ENCODE measurements at places on chromosomes 16 and 17.
A peak's percentile ranks its signal among the peaks of the same experiment; 100 is the strongest.

DNA sequence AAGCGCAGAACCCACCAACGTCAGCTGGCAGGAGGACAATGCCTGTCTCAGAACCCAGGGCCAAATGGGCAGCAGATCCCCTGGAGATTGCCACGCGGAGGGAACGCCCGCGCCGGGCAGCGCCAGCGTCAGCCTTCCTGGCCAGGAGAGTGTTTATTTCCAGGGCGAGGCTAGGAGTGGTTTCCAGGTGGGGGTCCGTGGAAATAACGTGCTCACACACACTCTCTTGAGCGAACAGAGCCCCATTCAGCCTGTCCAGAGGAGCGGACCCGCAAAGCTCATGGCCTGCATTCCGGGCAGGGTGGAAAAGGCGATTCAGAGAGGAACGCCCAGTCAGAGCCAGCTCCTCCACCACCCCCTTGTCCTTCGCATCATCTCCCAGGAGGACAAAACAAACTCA lies 40.3 kb downstream of the SDK2 start:
- no peak overlapping the region for H3K27ac ChIP-seq
- no peak for DNase-seq
- no peaks in the 10 kb centered on the region for H3K36me3 ChIP-seq
- no peak overlapping the region for H3K4me3 ChIP-seq

- H3K27me3 ChIP-seq: no peaks in the 10 kb centered on the region
- H3K4me3 ChIP-seq: no peak overlapping the region
- peaks cover 35% of the 10 kb centered on the region for H3K4me1 ChIP-seq
- no peaks in the 10 kb centered on the region for H3K36me3 ChIP-seq
- peak; percentile 71 for DNase-seq
- peak overlapping the region; percentile 79 for H3K27ac ChIP-seq
Measured at GRCh38 chr16:84513123-84513522, 8.7 kb upstream of the MEAK7 start.

DNA sequence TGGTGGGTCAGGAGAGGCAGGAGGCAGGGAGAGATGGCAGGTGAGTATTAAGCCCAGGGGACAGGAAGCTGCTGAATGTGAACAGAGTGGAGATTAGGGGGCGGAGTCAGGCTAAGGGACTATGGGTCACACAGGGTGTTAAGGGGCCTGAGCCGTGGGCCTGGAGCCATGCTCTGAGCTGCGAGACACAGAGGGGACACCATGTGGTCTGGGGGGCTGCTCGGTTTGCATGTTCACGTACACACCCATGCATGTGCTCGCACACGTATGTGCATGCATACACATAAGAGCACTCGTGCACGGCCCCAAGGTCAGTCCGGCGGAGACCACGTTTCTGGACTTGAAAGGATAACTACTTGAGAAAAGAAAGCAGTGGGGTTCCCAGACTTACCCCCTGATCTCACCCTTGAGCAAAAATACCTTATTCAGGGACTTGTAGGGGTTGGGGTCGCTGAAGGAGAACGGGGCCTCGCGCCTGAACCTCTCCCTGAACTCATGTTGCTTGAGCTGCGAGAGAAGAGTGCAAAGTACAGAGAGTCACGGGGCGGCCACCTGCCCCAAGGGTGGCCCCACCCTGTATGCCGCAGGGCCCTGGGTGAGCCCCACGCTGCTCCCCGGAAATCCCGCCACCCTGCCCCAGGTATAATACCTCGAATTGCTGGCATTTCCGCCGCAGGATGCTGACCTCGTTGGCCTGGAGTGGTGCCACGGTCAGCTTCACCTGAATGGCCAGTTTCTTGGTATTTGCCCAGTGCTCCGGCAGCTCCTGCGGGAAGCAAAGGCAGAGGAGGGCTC lies 50.8 kb downstream of the DNAH17 start:
- H3K27me3 ChIP-seq: no peaks in the 10 kb centered on the region
- H3K4me3 ChIP-seq: no peak overlapping the region
- H3K36me3 ChIP-seq: no peaks in the 10 kb centered on the region
- DNase-seq: no peak
- H3K27ac ChIP-seq: no peak overlapping the region
- no peaks in the 10 kb centered on the region for H3K4me1 ChIP-seq

DNA sequence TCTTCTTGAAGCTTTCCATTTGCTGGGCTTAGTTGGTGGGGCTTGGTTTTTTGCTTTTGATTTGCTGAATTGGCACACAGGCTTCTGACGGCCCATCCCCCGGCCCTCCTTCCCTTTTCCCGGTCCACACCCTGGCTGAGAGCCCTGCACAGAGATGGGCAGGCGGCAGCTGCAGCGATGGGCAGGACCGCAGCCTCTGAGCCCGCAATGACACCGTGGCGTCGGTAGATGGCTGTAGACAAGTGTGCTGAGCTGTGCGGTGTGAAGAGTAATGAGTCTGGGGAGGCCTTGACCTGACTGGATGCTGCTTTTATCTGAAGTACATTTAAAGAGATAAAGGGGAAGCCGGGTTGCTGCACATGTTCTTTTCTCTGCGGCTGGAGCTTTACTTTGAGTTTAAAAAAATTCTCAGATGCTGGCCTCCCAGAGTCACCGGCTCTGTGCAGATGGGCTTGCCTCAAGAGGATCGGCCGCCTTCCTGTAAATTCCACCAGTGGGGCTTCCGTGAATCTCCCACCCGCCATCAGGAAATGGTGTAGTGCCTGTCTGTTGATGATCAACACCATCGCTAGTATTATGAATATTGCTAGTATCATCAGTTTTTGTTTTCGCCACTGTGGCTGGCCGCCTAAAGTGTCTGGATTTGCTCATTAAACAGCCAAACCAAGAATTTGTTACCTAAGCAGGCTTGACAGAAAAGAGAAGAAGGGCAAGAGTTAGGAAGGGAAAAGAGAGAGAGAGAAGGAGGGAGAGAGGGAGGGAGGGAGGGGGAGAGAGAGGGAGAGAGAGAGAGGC lies 245.6 kb upstream of the RBFOX1 start:
- H3K36me3 ChIP-seq: no peaks in the 10 kb centered on the region
- H3K27ac ChIP-seq: no peak overlapping the region
- H3K4me1 ChIP-seq: no peaks in the 10 kb centered on the region
- no peak for DNase-seq
- no peak overlapping the region for H3K4me3 ChIP-seq

- peaks cover 7% of the 10 kb centered on the region for H3K4me1 ChIP-seq
- no peak for DNase-seq
- no peak overlapping the region for H3K4me3 ChIP-seq
- no peak overlapping the region for H3K27ac ChIP-seq
- H3K36me3 ChIP-seq: no peaks in the 10 kb centered on the region
Measured at GRCh38 chr17:81808778-81809555, 5.0 kb downstream of the GCGR start.

GRCh38 chr17:82370471-82371332 lies 863 bp upstream of the UTS2R start:
- no peaks in the 10 kb centered on the region for H3K36me3 ChIP-seq
- peaks cover 21% of the 10 kb centered on the region for H3K4me1 ChIP-seq
- H3K4me3 ChIP-seq: no peak overlapping the region
- no peak overlapping the region for H3K27ac ChIP-seq

GRCh38 chr17:65182233-65182632 lies 45.1 kb downstream of the RGS9 start:
- no peak overlapping the region for H3K4me3 ChIP-seq
- H3K36me3 ChIP-seq: no peaks in the 10 kb centered on the region
- no peak for DNase-seq
- peaks cover 64% of the 10 kb centered on the region for H3K4me1 ChIP-seq

GRCh38 chr17:82570277-82570676 lies 50.7 kb downstream of the FOXK2 start:
- peaks cover 92% of the 10 kb centered on the region for H3K36me3 ChIP-seq
- DNase-seq: no peak
- no peaks in the 10 kb centered on the region for H3K27me3 ChIP-seq

GRCh38 chr16:68289621-68290329 lies 21.0 kb downstream of the SLC7A6OS start:
- H3K27ac ChIP-seq: peak overlapping the region; percentile 85
- peaks cover 36% of the 10 kb centered on the region for H3K4me1 ChIP-seq
- H3K36me3 ChIP-seq: peaks cover 87% of the 10 kb centered on the region
- no peak overlapping the region for H3K4me3 ChIP-seq
- H3K27me3 ChIP-seq: no peaks in the 10 kb centered on the region
- peak; percentile 72 for DNase-seq

- H3K36me3 ChIP-seq: no peaks in the 10 kb centered on the region
- no peak overlapping the region for H3K27ac ChIP-seq
- H3K4me1 ChIP-seq: peaks cover 8% of the 10 kb centered on the region
- no peak overlapping the region for H3K4me3 ChIP-seq
- DNase-seq: no peak
- H3K27me3 ChIP-seq: no peaks in the 10 kb centered on the region
Measured at GRCh38 chr17:30605523-30605922, 128.3 kb downstream of the GOSR1 start.

DNA sequence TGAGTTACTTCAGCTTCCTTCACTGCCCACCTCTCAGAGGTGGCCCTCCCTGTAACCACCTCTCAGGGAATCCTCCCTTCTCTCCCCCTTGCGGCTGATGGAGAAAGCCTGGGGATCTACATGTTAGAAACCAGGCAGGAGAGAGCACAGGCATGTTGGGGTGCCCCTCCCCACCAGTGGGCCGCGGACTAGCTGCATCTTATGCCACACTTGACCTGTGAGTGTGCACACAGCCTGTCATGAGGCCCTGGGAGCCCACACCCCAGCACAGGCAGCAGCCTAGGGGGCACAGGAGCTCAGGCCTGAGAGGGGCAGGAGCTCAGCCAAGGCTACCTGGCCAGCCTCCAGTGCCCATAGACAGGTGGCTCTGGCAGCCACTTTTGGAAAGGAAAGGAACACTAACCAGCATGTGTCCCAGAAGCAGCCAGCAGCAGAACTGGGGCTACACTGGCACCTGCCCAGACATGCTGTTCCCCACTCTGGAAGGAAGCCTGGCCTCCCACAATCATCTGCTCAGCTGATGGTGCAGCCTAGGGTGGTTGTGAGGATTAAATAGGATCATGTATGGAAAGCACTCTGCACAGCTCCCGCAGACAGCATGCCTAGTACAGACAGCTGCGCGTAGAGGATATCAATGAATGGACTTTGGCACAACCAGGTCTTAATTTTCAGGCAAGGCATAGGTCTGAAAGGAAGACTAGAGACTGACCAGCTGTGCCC lies 60.5 kb downstream of the TMEM132E start:
- H3K36me3 ChIP-seq: no peaks in the 10 kb centered on the region
- no peak for DNase-seq
- no peak overlapping the region for H3K4me3 ChIP-seq
- no peaks in the 10 kb centered on the region for H3K4me1 ChIP-seq

DNA sequence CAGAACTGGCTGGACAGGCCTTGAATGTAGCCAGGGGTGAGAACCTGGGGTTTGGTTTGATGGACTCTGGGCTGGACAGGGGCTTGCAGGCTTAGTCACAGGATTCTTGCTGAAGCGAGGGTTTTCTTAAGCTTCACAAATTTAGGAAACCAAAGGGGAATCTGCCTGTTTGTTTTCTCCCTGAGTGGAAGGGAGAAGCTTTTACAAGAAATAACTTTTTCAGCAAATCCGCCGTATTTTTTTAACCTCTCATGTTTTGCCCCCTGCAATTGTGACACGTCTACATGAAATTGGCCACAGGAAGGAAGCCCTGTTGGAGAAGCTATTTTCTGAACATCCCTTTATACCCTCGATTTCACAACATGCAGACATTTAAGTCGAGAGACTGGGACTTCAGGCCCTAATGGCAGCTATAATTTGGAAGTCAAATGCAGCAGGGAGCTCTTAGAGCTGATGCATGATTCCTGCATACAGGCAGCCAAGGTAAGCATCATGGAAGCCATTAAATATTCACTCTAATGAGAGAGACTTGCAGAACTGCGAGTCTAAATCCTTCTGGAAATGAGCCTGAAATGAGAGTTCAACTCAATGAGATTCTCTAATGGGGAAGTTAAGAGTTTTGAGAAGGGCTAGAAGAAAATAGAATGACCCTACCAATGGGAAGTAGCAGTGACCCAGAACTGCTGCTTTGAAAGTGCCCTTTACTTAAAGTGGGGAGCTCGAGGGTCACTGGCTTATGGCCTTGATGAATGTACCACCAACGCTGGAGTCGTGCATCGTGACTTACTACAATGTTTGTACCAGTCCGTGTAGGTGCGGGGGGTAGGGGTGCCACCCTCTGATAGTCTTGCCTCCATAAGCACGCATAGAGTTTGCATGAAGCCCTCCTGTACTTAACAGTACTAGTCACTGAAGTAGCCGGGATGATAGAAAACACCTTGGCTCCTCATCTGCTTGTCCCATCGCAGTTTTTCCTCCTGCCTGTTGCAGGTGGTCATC lies 45.1 kb upstream of the IRF8 start:
- H3K27me3 ChIP-seq: 0 out of 2 replicates have a peak, but pooled peaks cover 3% of the 10 kb centered on the region
- H3K4me3 ChIP-seq: no peak overlapping the region
- no peaks in the 10 kb centered on the region for H3K4me1 ChIP-seq

DNA sequence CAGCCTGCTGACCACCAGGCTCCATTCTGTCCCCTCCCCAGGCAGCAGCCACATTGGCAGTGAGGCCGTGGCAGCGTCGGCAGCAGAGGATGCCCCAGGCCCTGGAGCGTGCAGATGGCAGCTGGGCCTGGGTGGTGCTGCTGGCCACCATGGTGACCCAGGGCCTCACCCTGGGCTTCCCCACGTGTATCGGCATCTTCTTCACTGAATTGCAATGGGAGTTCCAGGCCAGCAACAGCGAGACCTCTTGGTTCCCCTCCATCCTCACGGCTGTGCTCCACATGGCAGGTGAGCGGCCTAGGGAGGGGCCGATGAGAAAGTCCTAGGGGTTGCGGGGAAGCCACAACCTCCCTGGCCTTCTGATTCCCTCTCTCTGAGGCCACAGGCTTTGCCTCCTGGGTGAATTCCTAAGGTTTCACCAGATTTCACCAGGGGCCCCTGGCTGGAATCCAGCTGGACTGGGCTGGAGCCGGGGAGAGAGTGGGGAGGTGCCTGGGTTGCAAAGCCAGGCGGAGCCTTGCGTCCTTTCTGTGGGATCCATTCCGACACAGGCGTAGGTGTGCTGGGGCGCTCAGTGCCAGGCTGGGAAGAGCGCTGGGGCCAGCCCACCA lies 5.9 kb downstream of the SLC16A5 start:
- H3K4me1 ChIP-seq: peaks cover 18% of the 10 kb centered on the region
- H3K36me3 ChIP-seq: no peaks in the 10 kb centered on the region
- no peak for DNase-seq

GRCh38 chr17:43366891-43367736 lies 31.7 kb upstream of the ARL4D start:
- H3K27me3 ChIP-seq: no peaks in the 10 kb centered on the region
- H3K4me1 ChIP-seq: peaks cover 38% of the 10 kb centered on the region
- DNase-seq: no peak
- H3K27ac ChIP-seq: peak overlapping the region; percentile 100
- H3K36me3 ChIP-seq: no peaks in the 10 kb centered on the region

GRCh38 chr16:14302031-14302398 lies 230.9 kb downstream of the MRTFB start:
- H3K36me3 ChIP-seq: peaks cover 24% of the 10 kb centered on the region
- peaks cover 34% of the 10 kb centered on the region for H3K4me1 ChIP-seq
- no peaks in the 10 kb centered on the region for H3K27me3 ChIP-seq

- H3K4me3 ChIP-seq: no peak overlapping the region
- DNase-seq: no peak
- H3K27ac ChIP-seq: no peak overlapping the region
- H3K27me3 ChIP-seq: no peaks in the 10 kb centered on the region
Measured at GRCh38 chr17:12057520-12057919, 36.8 kb downstream of the MAP2K4 start.
